GM12892 (cell line): ENCODE measurements at places on chromosomes 12 and 14.

DNA sequence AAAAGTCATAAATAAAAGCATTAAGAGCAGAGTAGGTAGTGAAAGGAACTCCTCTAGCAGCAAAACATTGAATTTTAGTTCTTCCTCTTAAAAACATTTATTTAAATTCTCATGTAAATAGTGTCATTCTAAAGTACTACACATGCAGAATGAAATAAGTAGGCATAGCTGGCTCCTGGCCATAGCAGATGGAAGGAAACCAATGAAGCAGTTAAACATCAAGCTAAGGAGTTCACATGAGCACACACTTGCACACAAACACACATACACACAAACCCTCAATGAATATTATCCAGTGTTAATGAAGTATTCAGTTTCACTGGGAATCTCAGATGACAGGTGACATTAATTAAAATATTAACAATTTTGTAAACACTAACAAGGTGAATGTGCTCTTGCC lies 69.3 kb downstream of the SLC35F4 start:
- DNase-seq: no peak

- DNase-seq: peak; percentile 5
Measured at GRCh38 chr14:59918824-59919569, 947 bp upstream of the LRRC9 start.

DNA sequence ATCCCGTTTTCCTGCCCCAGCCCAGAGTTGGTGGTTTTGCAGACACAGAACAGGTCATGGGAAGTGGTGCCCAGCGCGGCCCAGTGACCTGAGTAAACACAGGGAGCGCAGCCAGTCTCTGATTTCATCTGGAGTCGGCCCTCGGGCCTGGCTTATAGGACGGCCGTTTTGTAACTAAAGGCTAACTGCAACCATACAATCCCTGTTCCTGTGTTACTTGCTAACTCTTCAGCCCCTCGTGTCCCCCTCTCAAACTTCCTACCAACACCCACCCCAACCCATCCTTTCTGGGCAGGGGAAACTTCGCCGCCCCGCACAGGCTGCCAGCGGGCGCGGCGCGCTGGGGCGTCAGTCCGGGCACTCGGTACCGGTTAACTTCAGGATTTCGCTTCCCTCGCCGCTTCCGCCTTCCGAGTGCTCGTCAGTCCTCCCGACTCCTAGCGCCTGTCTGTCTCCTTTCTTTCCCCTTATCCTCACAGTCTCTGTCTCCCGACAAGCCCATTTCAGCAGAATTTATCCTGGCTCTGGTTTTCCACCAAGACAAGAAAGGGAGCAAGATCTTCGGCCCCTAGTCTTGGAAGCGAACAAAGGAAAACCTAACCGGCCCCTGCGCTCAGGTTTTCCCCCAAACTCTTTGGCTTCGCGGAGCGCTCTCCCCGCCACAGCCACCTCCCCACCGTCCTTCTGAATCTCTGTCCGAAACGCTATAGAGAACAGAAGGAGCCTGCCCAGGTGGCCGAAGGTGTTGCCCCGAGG lies 2.0 kb downstream of the SIX1 start:
- no peak for DNase-seq

GRCh38 chr12:43516045-43516444 lies 36.0 kb downstream of the ADAMTS20 start:
- DNase-seq: no peak

- no peak for DNase-seq
Measured at GRCh38 chr12:41189395-41190251, 1.5 kb downstream of the PDZRN4 start.
